ENCODE measurements at places on chromosomes 12 and 14.
A peak's percentile ranks its signal among the peaks of the same experiment; 100 is the strongest.

- DNase-seq = no peak
Measured at GRCh38 chr14:101480747-101481530, 80.4 kb upstream of the DIO3 start.

DNA sequence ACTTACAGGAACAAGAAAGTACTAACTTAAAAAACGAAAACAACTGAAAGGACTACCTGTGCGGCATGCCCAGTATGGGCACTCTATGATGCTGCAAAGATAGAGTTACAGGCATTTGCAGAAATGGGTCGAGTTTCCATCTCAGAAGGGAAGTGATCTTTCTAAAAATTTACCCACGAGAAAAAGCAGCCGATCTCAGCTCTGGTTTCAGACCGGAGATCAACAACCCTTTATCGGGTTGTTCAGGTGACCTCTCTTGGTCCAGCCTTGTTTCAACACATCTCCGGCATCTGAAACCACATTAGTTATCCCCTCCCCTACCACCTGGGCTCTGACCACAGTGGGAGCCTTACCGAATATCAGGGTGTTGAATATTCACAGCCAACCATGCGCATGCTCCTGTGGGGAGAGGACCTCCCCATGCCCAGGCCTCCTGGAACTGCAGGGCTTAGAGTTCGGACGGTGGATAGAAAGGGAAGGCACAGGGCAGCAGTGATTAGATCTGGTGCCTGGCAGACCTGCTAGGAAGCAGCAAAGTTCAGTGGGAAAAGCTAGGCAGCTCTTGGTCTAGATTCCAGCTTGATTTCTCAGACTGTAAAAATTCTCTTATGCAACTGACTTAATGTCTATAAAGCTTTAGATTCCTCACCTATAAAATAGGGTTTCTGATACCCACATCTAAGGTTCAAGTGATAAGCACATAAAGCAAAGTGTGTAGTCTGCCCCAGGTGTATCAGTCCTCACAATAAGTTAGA lies 906.0 kb downstream of the VRK1 start:
- DNase-seq = no peak

GRCh38 chr12:121255433-121255832 lies 41.1 kb downstream of the CAMKK2 start:
- no peak for DNase-seq

GRCh38 chr14:92986254-92987147 lies 63.6 kb downstream of the CHGA start:
- no peak for DNase-seq

DNA sequence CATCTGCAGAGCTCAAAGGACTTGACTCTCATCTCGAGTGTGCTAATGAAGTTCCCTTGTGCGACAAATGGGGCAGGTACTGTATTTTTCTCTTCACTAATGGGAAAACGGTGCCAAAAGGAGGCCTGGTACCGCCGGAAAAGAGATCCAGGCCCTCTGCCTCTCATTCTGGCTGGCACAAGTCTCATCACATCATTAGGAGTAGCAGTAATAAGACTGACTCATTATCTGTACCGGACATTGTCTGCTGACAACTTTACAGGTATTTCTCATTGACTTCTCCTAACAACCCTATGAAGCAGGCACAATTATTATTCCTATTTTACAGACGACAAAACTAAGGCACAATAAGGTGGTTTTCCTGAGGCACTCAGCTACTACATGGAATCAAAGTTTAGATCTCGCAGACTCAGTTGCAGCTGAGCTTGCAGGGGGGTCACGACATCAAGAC lies 668 bp downstream of the APPL2 start:
- DNase-seq = no peak

DNA sequence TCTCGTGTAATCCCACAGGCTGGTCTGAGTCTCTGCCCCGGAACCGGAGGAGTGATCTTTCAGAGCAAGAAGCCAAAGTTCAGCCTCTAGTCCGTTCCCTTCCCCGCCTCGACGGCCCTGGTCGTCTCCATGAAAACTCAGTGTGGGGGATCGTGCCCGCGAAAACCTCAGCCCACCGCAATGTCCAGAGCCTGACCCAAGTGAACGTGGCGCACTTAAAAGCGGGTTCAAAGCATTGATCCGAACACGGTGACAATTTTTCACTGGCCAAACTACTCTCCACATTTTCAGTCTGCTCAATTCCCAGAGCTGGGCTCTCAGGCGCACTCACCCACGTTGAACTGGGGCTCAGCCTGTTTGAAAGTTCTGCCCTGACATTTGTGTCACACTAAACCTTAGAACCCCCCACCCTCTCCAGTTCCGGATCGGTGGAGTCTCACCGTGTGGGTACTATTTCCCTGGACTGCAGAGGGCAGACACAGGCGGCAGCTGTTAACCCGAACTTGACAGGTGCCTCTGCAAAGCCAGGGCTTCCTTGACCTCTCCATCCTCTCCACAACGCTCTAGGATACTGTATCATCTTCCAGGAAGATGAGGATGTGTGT lies 886 bp upstream of the PRICKLE1 start:
- no peak for DNase-seq

- no peak for DNase-seq
Measured at GRCh38 chr12:128820723-128821432, 2.9 kb downstream of the SLC15A4 start.

GRCh38 chr14:77761205-77761931 lies 412 bp upstream of the SNW1 start:
- no peak for DNase-seq

GRCh38 chr12:726281-727140 lies 25.9 kb upstream of the WNK1 start:
- no peak for DNase-seq

DNA sequence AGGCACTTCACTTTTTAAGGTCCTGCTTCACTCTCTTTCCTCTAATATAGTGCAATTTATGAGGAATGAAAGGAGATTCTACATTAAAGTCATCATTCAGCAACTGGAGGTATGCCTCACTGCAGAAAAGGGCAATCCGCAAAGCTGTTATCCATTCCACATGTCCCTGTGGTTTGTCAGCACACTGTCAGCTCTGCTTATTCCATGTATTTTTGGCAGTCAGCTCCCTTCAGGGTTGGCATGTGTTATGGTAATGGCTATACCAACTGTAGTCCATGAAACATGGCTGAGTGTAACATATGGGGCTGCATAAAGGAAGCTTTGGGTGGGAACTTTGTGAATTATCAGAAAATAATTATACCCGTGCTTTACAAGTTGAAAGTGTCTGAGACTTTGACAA lies 154.1 kb downstream of the GALC start:
- no peak for DNase-seq

DNA sequence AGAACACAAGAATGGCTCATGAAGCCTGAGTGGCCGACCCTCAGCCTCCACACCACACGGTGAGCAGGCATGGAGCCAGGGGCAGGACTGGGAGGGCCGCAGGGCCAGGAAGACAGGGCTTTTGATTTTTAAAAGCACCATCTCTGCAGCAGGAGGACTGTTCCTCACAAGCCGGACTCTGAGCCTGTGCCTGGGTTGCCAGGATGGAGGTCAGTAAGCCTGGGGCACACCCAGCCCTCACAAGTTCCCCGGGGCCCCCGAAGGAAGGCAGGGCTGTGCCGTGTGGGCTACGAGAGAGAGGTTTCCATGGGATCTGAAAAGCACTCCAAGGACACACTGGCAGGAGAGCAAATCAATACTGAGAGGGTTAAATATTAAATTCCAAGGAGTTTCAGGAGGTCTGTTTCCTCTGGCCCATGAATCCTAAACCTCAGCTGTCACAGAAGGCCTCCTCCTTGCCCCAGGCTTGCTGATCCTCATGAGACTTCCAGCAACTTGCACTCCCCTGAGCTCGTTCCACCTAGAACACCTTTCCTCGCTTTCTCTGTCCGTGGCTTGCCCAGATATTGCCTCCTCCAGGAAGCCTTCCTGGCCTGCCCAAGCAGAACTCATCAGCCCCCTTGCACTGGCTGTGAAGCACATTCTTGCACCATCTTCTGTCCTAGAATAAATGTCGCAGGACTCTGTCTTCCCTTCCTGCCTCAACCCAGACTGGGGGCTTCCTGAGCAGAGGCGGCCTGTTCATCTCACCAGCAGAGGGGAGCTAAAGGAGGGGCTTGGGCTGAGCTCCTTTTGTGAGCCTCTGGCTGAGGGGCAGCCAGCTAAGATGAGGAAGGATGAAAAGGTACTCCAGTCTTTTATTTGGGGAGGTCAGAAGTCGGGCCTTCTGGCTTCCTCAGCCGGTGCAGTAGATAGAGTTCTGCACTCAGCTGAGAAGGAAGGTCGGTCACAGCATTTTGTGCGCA lies 64.6 kb downstream of the CCDC88C start:
- DNase-seq = no peak

GRCh38 chr12:103495469-103496456 lies at the start of gene C12orf42:
Gene C12orf42 (minus strand): TSS chr12:103495968. CDS start chr12:103478426, 17,542 bp downstream.
- DNase-seq = peak; percentile 44

GRCh38 chr12:9782547-9783382 lies 22.1 kb upstream of the CD69 start:
- no peak for DNase-seq

- no peak for DNase-seq
Measured at GRCh38 chr12:58919231-58920101, 838 bp downstream of the LRIG3 start.

DNA sequence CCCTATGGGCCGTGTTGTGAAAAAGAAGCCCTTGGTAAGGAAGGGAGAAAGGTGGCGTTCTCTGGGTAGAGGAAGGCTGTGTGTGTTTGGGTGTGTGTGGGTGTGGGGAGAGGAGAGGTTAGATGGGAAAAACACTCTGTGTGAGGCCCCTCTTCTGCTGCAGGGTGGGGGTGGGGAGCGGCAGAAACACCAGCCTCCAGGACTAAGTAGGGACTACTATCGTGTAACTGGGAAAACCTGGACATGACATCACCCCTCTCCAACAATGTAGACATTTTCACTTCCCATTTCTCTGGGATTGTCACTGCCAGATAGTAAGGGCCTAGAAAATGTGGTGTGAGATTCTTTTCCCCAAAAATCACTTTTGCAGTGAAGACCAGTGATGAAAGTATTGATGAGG lies 205.0 kb downstream of the NTF3 start:
- no peak for DNase-seq

DNA sequence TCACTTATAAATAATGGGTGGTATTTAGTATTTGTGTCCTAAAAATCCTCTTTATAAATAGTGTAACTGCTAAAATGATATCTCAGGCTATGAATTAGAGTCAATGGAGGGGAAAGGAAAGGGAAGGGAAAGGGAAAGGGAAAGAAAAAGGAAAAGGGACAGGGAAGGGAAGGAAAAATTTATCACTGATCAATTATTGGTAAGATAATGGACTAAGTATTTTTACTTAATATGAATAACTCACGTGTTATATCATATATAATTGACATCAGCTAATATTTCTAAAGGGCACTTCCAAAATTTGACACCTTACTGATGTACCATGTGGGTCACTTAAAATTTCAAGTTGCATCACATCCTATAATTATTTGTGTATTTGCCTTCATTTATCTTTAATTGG lies 193.1 kb downstream of the LRFN5 start:
- no peak for DNase-seq

All from CD8-positive, alpha-beta T cell (primary cell).